ENCODE measurements at places on chromosomes 2 and 18. TPM values are rescaled to one million over a fixed set of nuclear protein-coding genes. Genes with fewer than 3 reads are reported as not detected.

- DNase-seq = no peak
Measured at GRCh38 chr2:164220265-164220664, 401.0 kb downstream of the GRB14 start.

The HOXD8 gene
- total RNA-seq = 0.43 TPM

DNA sequence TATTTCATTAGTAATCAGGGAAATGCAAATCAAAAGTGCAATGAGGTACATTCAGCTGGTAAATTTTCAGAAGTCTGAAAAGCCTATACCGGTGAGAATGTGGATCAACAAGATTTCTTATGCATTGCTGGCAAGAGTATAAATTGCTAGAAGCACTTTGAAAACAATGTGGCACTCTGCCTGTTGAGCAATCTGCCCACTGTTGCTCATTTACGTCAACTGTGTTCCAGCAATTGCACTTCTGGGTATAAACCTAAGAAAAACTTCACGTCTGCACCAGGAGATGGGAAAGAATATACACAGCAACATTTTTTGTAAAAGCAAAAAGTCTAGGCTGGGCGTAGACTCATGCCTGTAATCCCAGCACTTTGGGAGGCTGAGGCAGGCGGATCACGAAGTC, 40.8 kb downstream of the MTERF4 start:
- DNase-seq = peak; percentile 68

The STON1 gene
- total RNA-seq = 13.2 TPM

- DNase-seq = no peak
Measured at GRCh38 chr2:160977376-160977775, 182.9 kb upstream of the TANK start.

The DYNAP gene
- not detected for total RNA-seq

The SERPINB13 gene
- not detected for total RNA-seq

The QPCT gene
- total RNA-seq = not detected

The PDCD1 gene
- 1.4 TPM for total RNA-seq

The PAIP2B gene
- 9.5 TPM for total RNA-seq

DNA sequence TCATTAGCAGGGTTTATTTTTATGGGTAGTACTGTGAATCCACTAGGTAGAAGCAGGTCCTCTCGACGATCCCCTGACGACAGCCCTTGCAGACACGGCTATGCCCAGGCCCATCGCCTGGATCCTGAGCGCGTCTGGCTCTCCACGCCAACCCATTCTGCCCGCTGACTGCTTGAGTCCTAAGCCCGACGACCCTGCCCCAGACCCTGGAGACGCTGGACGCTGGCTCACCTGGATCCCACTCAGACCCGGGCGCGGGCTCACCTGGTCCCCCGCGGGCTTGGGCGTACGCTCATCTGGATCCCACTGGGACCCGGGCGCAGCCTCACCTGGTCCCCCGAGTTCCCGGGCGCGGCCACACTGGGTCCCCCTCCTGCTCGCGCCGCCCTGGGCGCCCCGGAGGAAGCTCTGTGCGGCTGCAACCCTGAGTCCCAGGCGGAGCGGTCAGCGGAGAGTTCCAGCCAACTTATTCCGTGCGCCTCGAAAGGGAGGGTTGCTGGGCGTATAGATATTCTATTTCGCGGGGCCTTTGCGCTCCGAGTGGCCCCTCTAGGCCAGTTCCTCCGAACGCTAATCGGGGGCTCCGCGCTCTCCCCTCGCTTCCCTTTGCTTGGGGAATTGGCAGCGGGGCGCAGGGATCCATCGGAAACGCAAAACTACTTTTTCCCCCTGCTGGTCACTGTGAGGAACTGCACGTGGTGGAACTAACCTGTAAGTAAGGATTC, 22.4 kb upstream of the RMP24 start:
- peak; percentile 50 for DNase-seq

- DNase-seq = no peak
Measured at GRCh38 chr2:237557633-237558015, 8.8 kb upstream of the PRLH start.

- no peak for DNase-seq
Measured at GRCh38 chr2:107088156-107088555, 202.2 kb upstream of the ST6GAL2 start.

GRCh38 chr18:4126939-4127338, 328.2 kb downstream of the DLGAP1 start:
- DNase-seq = no peak

- no peak for DNase-seq
Measured at GRCh38 chr2:191862156-191862775, 15.4 kb upstream of the CAVIN2 start.

The CD8A gene
- total RNA-seq = 5.6 TPM

DNA sequence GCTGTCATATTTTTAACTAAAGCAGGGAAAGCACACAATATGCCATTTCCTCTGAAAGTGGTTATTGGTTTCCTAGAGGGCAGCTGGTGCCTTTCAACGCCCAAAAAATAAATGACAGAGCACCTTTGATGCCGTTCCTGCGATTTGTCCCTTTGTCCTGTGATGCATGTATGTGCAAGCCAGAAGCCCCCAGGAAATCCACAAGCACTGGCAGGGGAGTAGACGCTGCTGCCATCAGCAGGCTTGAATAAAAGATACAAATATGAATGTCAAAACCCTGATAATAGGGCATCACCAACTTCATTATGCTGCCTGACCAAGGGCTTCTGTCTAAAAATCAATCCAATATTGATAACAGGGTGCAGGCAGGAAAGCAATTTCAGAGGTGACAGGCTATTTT, 246.1 kb downstream of the FBXO15 start:
- DNase-seq = no peak

The DSG1 gene
- not detected for total RNA-seq

GRCh38 chr18:58542426-58543159, 86.3 kb downstream of the ALPK2 start:
- no peak for DNase-seq

DNA sequence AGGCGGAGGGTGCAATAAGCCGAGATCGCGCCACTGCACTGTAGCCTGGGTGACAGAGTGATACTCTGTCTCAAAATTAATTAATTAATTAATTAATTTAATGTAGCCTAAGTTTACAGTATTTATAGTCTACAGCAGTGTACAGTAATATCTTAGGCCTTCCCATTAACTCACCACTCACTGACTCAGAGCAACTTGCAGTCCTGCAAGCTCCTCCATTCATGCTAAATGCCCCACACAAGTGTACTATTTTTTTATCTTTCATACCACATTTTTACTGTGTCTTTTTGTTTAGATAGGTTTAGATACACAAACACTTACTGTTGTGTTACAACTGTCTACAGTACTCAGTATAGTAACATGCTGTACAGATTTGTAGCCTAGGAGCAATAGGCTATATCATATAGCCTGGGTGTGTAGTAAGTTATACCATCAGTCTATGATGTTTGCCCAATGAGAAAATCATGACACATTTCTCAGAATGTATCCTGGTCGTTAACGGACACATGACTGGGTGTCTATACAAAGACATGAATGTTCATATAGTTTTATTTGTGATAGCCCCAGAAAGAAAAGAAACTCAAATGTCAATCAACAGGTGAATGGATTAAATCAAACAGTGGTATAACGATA, 15.8 kb upstream of the RNU2-63P start:
- DNase-seq = no peak

The BOLL gene
- not detected for total RNA-seq

DNA sequence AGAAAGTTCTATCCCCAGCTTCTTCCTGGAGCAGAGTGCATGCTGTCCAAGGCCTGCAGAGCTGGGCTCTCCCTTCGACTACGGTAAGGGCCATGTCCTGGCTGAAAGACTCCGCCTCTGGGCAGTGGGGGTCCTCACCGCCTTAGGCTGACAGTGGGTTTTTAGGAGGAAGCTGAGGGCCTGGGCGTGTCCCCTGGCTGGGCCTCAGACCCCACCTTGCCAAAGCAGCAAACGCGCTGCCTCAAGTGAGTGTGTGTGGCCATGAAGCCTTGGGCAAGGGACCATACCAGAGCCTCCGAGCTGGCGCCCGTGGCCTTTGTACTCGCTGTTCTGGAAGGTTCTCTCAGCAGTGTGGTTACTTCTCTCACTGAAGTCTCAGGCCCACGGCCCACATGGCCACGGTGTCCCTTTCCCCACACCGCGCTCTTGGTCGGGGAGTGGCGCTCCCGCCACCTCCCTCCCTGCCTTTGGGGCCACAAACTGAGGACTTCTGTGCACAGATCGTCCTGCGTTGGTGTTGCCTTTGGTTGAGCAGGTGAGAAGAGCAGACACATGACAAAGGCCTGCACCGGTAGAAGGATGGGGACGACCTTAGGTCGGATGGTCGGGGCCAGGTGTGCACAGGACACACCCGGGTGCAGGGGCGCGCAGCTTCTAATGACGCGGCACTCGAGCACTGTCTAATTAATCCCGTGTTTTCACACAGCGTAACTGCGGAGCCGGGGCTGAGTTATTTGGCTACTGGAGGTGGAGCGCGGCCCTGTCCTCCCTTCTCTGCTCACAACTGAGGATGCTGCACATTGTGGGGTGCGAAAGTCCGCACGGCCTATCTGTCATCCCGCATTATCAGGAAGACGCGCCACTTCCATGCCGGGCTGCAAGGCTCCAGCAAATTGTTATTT, 121.6 kb downstream of the PTGR3 start:
- DNase-seq = no peak

The CHST9 gene
- total RNA-seq = 3.2 TPM

- peak; percentile 100 for DNase-seq
Measured at GRCh38 chr2:106193977-106194778, at the start of gene UXS1. UXS1 (minus strand) TSS chr2:106194301; CDS start chr2:106194241, 60 bp downstream.

GRCh38 chr18:54720620-54721019, 107.7 kb upstream of the RAB27B start:
- no peak for DNase-seq

- DNase-seq = no peak
Measured at GRCh38 chr2:69571189-69571588, 72.3 kb downstream of the AAK1 start.

GRCh38 chr2:101775092-101775491, 77.6 kb downstream of the MAP4K4 start:
- DNase-seq = no peak

- DNase-seq = no peak
Measured at GRCh38 chr2:38620282-38620977, 17.7 kb upstream of the HNRNPLL start.

The TTN gene
- 119 TPM for total RNA-seq

GRCh38 chr2:189641590-189641989, 19.7 kb upstream of the ASNSD1 start:
- DNase-seq = no peak

The POLR1B gene
- total RNA-seq = 16.3 TPM

The ATAD2B gene
- total RNA-seq = 27.5 TPM

The RFTN2 gene
- 3.3 TPM for total RNA-seq

- no peak for DNase-seq
Measured at GRCh38 chr2:84850471-84850870, 30.4 kb downstream of the TRABD2A start.

The L3MBTL4 gene
- total RNA-seq = 14.3 TPM

GRCh38 chr2:128622955-128623620, 304.4 kb upstream of the HS6ST1 start:
- DNase-seq = no peak

The STPG4 gene
- 1.2 TPM for total RNA-seq

The GCG gene
- total RNA-seq = 0.23 TPM

GRCh38 chr2:158610059-158610458, 153.3 kb downstream of the PKP4 start:
- no peak for DNase-seq

The GALNT13 gene
- 4.1 TPM for total RNA-seq

The LRP1B gene
- 0.06 TPM for total RNA-seq

DNA sequence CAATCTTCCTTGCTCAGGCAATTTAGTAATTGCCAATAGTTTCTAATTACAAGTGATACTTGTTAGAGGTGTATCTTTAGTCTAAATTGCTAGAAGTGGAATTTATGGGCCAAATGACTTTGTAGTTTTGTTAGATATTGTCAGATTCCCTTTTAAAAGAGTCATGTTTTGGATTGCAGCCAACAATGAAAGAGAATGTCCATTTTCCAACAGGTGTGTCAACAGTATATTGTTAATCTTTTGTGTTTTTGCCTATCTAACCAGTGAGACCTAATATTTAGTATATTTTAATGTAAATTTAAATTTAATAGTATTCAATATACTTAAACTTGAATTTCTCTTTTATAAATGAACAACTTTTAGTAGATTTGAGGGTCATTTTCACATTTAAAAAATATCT, 259.4 kb upstream of the ETAA1 start:
- no peak for DNase-seq

DNA sequence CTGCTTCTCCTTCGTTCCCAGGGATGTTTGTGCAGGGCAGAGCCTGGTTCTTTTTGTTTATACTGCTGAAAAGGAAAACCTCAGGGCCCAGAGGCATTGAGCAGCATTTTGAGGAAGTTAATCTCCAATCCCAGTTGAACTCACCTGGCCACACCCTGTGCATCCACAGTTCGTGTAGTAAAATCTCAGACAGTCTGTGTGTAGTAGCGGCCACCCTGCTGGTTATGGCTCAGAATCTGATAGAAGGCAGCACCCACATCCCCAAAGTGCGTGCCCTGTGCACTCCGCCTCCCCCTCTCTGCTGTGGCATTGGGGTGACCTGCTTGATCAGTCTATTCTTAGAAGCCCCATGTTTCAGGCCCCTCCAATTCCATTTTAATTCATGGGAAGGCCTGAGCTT, 10.9 kb downstream of the TRIB2 start:
- DNase-seq = no peak

DNA sequence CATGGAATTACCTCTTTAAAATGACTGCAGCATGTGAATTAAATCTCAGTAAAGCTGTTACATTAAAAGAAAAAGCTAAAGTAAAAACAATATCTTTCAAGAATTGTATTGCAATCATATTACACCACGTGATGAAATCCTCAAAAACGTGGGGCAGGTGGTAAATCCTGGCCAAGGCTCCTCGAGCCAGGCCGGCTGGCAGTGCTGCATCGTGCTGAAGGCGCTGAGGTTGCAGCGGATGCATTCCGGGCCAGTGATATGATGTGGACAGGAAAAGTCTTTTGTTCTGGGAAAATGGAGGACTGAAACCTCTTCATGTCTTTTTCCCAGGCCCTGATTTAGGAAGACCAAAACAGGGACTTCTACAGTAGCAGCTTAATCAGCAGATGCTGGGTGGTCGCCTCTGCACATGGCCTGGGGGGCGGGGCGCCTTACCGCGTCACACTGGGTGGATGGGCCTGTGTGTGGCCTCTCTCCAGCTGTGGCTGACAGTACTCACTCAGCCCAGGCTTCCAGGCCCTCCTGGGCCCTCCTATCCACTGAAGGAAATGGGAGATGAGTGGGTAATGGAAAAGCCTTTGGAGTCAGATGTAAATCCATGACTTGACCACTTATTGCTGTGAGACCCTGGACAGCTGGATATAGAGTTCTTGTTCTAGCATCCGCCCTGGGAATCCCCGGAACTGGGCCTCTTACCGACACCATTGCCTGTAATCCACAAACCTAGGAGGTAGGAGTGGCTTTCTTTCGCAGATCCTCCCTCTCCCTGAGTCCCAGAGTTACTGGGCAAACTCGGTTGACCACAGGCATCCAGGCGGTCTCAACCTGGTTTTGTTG, 45.1 kb downstream of the PROC start:
- DNase-seq = peak; percentile 79

The SAG gene
- total RNA-seq = not detected

DNA sequence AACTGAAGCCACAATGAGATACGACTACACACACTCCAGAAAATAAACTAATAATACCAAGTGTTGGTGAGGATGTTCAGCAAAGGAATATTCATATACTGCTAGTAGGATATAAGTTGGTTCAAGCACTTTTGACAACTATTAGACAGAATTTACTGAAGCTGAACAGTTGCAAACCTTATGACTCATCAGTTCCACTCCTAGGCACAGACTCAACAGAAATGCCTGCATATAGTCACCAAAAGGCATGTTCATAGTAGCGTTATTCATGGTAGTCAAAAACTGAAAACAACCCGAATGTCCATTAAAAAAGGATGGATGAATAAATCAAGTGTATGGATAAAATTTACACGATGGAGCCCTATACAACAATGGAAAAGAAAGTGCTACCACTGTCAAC, 232.0 kb downstream of the ANAPC1 start:
- no peak for DNase-seq

- DNase-seq = no peak
Measured at GRCh38 chr2:2014251-2014771, 270.0 kb upstream of the PXDN start.

Data from upper lobe of left lung (tissue), 6 donors.